ENCODE measurements at places on chromosomes 6 and 20.

- DNase-seq: no peak
These were observed at the start of gene FNDC1 for GRCh38 chr6:159169193-159169555. Gene FNDC1, plus strand, starts transcription at chr6:159169400. Its CDS starts 197 bp downstream, at chr6:159169597.

DNA sequence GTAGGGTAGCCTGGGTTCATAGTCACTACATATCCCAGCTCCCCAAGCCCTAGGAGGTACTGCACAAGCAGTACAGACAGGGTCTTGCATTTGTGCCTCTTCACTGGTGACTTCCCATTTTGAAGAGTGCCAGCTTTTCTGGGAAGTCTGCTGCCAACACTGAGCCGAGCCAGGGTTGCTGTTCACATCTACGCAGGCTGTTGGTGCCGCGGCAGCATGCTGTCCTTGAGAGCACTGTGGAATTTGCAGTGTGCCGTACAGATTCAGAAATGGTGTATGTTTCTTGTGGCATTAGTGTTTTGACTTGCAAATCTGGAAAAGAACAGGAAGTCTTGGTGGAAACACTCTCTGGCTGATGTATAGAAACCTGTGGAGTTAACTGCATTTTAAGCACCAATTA is 67.5 kb downstream of the JARID2 start:
- no peak for DNase-seq

DNA sequence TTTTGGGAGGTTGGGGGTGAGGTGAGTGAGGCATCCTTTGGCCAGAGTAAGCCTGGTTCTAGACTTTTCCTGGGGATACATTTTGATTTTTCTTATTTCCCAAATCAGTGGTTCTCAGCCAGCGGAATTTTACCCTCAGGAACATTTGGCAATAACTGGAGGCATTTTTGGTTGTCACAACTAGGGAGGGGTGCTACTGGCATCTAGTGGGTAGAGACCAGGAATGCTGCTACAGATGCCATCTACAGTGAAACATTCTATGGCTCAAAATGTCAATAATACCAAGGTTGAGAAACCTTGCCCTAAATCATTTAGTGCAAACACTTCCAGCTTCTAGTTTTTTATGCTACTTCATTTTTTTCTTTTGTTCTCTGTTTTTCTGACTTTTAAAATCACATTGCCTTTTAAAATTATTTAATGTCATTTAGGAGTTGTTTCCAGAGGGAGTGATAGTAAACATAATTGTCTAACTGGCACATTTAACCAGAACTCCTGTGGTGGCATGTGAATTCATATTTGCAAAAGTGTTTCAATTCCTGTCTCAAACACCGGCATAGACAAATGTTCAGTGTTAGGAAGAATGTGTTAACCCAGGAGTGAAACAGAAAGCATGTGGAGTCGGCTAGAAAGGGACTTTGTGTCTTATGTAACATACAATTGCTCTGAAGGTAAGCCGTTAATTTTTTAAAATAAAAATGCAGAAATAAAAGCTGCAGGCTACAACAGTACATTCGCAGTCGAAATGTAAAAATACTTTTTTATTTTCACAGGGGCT is 59.0 kb downstream of the QRSL1 start:
- no peak for DNase-seq

DNA sequence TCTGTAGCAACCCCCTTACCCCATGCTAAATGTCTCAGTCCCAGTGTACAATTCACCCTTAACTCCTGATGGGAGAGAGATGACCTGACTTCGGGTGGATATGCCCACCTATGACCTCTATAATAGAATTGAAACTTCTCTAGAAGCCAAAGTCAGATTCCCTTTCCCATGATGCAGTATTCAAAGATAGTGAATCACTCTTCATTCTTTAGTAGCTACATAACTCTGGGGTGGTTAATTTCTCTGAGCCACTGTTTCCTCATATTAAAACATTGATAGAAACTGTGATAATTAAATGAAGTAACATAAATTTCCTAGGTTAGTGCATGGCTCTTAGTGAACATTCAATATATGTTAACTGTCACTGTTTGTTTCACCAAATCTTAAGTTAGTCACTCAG is 500.4 kb downstream of the COL12A1 start:
- no peak for DNase-seq

GRCh38 chr20:18004384-18005031 is 35.7 kb downstream of the MGME1 start:
- DNase-seq: no peak

GRCh38 chr6:49255335-49255734 is 207.7 kb downstream of the MMUT start:
- DNase-seq: no peak

- no peak for DNase-seq
These were observed 81.7 kb upstream of the MAFB start for GRCh38 chr20:40770564-40771307.

DNA sequence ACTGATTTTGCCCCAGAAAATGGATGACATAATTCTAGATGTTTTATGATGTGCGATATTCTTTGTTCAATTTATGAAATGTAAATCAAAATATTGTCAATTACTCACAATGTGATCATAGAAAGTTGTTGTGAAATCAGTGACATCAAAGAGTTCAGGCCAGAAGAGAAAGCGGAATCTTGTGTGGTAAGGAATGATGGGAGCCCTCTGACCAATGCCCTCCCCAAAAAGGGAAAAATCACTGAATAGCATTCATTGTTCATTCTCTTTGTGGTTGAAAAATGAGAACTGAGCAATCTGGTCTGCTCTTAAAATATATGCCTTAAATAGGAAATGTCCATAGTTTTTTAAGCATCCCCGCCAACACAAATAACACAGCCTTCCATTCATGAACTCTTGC is 247.1 kb upstream of the GRIK2 start:
- DNase-seq: no peak

- DNase-seq: peak; percentile 17
These were observed 76.5 kb downstream of the GJA10 start for GRCh38 chr6:89970609-89971337.

GRCh38 chr6:87608802-87609201 is 18.9 kb downstream of the ORC3 start:
- no peak for DNase-seq

GRCh38 chr6:52305411-52305810 is 20.9 kb upstream of the MCM3 start:
- DNase-seq: no peak

DNA sequence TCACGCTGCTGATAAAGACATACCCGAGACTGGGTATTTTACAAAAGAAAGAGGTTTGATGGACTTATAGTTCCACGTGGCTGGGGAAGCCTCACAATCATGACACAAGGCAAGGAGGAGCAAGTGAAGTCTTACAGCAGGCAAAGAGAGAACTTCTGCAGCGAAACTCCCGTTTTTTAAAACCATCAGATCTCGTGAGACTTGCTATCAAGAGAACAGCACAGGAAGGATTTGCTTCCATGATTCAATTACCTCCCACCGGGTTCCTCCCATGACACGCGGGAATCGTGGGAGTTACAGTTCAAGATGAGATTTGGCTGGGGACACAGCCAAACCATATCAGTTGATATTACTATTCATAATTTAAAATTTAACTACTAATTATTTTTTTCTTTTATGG is 157.3 kb upstream of the ATXN1 start:
- no peak for DNase-seq

GRCh38 chr6:106997392-106998158 is 23.0 kb upstream of the CD24 start:
- peak; percentile 12 for DNase-seq

- no peak for DNase-seq
These were observed 19.3 kb downstream of the RPRD1B start for GRCh38 chr20:38052870-38053269.
